HCT116 (cell line): ENCODE measurements at places on chromosomes 7 and 10. TPM values are rescaled to one million over a fixed set of nuclear protein-coding genes. Genes with fewer than 3 reads are reported as not detected.

PDCD11 gene
- total RNA-seq, result 106 TPM

KCP gene
- 1.6 TPM for total RNA-seq

NUTM2D gene
- 2.8 TPM for total RNA-seq

DNA sequence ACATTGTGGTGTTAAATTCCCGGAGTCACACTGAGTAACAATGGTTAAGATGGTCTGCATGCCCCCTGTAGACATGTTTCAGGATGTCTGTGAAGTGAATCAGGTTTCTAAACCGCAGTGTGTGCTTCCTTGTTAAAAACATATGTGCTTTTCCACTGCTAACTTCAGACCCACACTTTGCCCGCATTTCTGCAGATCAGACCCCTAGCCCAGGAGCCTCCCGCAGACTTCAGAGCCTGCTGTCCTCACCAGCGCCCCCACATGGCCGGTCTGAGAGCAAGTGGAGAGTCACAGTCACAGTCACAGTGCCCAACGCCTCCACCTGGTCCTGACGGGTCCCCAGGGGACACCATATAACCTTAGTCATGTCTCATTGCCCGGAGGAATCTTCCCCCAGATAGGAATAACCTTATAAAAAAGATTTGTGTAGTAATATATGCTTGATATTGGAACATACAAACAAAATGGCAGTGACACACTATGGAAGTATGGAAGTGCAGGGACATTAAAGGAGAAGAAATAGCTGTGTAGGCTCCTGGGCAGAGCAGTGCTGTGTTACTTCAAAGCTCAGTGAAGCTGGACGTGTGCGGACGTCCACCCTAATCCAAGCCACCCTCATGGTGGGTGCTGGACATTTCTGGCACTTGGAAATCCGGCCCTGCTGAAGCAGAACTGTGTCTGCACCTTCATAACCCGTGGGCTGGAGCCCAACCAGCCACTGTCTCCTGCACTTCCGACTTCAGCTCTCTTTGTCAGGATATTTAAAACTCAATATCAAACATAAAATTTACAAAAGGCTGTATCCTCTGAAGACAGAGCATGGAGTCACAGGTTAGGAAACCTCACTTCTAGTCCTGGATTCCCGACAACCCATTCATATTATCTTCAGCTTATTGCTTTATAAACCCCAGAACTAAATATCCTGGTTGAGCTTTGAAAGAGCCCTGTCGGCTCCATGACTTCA, 29.0 kb downstream of the GSTO2 start:
- DNase-seq, result no peak

DNA sequence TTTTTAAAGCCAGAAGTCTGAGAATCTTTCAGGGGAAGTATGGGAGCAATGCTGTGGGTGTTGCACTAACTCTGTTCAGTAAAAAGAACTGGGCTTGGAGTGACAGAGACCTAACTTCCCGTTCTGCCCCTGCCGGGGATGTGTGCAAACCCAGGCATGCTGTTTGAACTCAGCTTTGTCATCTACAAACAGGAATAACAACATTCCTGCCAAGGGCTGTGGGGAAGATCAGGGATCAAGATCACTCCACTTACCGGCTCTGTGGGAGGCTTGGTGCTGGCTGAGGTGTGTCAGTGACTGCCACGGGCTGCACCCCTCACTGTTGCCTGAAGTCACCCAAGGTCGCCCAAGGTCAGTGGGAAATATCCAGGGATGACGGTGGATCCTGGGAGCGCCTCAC, 23.1 kb upstream of the DRGX start:
- peak; percentile 75 for DNase-seq

DNA sequence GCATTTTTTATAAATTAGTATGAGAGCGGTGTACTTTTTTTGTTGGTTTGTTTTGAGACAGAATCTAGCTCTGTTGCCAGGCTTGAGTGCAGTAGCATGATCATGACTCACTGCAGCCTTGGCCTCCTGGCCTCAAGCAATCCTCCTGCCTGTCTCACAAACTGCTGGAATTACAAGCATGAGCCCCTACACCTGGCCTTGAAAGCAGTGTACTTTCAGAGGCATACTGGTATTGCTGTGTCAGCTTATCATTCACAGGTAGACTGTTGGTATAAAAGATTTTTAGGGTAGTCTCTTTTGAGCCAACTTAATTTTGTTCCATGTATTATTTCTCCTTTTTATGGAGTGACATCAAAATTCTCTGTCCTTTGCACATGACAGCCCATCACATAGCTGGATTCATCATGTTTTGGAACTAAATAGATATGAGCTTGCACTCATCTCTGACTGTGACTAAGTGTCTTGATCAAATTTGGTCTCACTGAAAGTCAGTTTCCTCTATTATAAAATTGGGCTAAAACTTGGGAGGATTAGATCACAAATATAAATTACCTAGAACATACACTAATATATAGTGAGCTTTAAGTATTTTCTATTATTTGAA, 12.4 kb downstream of the GNAT3 start:
- DNase-seq, result peak; percentile 87

- no peak for DNase-seq
These were observed 41.8 kb upstream of the WNT16 start for GRCh38 chr7:121286742-121287734.

DNA sequence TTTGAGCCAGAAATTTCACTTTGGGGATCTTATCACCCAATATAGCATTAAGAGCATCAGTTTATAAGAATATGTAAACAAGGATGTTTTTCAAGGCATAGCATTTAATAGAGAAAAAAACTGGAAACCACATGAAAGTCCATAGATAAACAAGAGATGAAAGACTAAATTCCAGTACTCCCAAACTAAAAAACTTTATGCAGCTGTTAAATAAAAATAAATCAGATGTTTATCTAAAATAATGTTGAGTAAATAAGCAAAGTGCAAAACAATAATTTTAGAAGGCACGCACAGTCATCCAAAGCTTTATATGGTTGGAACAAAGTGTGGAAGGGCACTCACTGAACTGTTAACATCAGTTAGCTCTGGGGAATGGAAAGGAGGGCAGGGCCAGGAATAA, 21.0 kb downstream of the RNLS start:
- no peak for DNase-seq

GRCh38 chr7:92205987-92206386, 27.0 kb upstream of the LRRD1 start:
- DNase-seq, result no peak

- no peak for DNase-seq
These were observed 12.9 kb downstream of the CALML3 start for GRCh38 chr10:5537684-5538083.

DNA sequence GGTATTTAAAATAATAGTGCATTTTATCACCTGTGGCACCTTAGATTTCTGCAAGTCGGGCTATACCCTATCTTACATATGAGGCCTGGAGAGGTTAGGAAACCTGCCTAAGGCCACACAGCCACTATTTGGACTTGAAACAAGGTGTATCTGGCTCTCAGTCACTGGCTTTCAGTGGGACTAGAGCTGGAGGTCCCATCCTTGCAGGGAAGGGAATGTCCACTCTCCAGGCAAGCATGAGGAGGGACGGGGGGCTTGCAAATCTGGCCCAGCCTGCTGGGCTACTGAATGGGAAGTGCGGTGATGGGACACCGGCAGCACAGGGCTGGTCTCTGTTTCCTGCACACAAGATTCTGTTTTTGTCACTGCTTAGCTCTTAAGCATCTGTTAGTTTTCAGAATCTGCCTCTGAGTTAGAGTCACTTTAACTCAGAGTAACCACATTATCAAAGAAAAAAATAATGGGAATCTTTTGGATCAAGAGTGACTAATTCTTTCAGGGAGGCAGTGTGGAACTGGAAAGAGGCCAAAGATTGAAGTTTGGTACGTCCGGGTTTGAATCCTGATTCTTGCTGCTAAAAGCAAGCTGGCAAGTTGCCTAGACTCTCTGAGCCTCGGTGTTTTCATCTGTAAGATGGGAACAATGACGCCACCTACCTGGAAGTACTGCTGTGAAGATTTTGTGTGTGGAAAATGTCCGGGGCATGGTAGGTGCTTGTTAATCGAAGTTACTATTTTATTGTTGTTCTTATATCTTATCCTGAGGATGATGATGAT, 33.8 kb upstream of the HABP2 start:
- DNase-seq, result no peak

- DNase-seq, result no peak
These were observed 40.9 kb downstream of the ACSM6 start for GRCh38 chr10:95234951-95235350.

- no peak for DNase-seq
These were observed 27.7 kb downstream of the CRCP start for GRCh38 chr7:66142334-66142733.
